CD14-positive monocyte (primary cell): ENCODE measurements at places on chromosomes 11 and 22.

DNA sequence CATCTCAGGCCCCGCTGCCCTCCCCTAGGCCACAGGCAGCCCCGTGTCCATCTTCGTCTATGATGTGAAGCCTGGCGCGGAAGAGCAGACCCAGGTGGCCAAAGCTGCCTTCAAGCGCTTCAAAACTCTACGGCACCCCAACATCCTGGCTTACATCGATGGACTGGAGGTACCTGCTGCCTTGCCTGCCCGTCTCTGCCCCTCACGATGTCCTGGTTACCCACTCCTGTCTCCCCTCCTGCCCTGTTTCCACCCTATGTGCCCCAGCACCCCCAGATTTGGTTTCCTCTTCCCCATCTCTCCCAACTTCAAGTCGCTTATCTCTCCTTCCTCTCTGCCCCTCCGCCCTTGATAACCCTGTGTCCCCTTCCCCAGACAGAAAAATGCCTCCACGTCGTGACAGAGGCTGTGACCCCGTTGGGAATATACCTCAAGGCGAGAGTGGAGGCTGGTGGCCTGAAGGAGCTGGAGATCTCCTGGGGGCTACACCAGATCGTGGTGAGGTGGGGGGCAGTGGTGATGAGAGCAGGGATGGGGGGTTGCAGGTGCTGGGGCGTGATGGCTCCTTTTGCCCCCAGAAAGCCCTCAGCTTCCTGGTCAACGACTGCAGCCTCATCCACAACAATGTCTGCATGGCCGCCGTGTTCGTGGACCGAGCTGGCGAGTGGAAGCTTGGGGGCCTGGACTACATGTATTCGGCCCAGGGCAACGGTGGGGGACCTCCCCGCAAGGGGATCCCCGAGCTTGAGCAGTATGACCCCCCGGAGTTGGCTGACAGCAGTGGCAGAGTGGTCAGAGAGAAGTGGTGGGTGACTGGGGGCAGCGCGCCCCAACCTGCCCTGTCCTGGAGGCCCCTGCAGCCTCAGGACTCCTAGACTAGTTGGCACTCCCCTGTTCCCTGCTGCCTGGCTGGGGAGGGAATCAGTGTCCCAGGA lies 930 bp downstream of the SCYL1 start:
- DNase-seq: no peak

GRCh38 chr22:22573047-22573889 lies 14.2 kb upstream of the PRAME start:
- no peak for DNase-seq

DNA sequence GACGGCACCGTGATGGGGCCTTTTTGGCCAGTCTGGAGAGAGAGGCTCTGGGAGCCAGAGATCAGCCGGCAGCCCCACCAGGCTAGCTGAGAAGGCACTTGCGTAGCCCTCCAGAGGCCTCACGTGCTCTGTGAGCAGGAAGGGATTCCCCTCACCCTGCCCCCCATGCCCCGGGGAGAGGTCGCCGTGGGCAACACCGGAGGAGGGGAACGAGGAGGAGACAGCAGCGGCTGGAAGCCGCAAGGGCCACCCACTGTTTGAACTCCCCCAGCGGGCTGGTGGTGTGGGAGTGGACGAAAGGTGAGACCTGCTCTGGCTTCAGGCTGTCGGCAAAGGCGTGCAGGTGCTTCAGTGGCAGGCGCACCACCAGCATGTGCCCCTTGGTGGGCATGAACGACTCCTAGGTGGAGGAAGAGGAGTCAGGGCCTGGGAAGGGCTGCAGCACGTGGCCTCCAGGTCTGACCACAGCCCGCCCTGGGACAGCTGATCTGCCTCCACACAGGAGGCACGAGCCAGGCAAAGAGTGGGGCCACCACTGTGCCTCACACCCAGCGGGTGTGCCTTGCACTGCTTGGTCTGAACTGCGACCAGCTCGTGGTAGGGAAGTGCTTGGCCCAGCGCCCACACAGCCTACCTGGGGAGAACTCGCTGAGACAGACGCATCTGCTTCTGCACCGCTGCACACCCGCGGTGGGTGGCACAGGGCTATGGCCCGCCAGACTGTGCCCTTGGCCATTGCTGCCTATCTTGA lies 99.9 kb downstream of the MED15 start:
- DNase-seq: no peak

- DNase-seq: peak; percentile 16
Measured at GRCh38 chr11:6321961-6322362, 1.7 kb upstream of the CAVIN3 start.

GRCh38 chr11:69393865-69394233 lies 87.6 kb upstream of the LINC01488 start:
- DNase-seq: no peak

DNA sequence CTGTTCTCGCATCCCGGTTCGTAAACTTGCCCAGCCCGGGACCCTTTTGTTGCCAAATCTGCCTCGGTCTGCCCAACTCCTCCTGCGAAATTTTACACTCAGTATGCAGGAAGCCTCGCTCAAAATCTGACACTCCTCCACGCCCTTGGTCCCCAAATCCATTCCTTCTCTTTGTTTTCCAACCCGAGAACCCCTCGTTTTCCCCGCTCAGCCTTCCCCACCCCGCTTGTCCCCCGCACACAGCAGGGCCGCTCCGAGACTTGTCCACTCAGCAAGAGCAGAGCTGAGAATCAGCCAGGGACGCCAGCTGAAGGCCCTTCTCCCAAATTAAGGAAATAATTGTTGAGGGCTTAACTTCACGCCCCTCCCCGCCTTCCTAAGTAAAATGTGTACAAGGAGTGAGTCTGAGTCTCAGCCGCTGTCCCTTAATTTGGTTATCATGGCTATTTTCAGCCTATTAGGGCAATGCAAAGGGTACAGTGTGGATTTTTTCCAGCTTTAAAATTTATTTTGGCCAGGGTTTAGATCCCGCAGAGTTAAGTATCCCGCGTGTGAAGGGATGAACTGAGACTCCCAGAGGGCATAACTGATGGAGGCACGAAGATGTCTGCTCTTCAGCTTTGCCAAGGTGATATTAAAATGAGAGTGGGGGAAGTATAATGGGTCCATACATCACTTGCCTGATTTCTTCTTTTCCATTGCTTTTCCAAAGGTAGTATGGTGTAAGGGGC lies 581 bp upstream of the FBXO3 start:
- DNase-seq: peak; percentile 16

DNA sequence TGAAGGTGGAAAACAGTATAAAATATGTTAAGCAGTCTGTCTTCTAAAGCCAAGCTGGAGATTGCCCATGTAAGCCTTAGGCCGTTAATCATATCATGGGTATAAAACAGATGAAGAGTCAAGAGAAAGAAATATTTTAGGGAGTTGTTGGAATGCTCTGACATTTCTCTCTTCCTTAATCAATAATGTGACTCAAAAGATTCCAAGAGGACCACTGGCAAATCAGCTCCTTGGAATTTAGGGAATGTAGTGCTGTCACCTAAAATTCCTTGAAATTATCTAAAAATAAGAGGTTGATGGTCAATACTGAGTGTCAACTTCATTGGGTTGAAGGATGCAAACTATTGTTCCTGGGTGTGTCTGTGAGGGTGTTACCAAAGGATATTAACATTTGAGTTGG lies 525.9 kb downstream of the KCNA4 start:
- no peak for DNase-seq

DNA sequence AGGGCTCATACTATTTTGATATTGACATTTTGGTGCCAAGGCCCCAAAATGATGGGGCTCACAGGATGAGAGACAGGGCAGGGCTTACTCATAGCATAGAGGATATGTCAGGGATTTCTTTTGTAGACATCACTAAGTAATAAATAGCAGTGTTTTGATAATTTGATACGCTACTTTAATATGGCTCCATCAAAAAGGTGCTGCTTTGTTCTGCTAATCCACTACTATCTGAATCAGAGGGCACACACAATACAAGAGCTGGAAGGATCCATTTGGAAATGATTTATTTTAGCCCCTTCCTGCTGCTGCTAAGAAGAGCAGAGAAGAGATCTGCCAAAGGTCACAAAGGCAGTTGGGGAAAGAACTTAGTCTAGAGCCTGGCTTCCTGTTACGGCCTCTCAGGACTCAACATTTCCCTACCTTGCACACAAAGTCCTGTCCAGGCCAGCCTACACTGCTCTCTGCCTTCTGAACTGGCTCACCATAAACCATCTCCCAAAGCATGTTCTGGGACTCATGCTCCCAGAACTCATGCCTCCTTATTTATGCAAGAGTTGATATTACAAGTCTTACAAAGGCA lies 261.3 kb upstream of the ARHGAP20 start:
- DNase-seq: no peak

GRCh38 chr11:10394229-10395101 lies 60.6 kb upstream of the AMPD3 start:
- DNase-seq: no peak

DNA sequence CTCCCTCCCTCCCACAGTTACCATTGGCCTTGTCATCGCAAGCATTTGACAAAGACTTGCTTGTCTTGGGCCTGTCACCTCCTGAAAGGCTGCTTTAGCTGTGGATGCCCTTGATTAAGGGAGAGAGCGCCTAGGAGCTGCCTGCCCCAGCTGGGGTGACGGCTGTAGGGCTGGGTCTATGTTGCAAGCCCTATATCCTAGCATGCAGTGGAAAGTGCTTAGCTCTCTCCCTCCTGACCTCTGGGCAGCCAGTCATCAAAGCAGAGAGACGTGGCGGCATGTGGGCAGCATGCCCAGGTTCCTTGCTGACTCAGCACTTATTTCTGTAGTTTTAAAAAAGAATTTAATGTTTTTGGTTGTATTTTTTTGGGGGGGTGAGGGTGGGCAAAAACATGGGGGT lies 75.9 kb downstream of the BARX2 start:
- DNase-seq: no peak

- DNase-seq: no peak
Measured at GRCh38 chr22:28024422-28024888, 105.4 kb upstream of the PITPNB start.

- DNase-seq: no peak
Measured at GRCh38 chr11:112400476-112401014, 139.9 kb upstream of the PLET1 start.

GRCh38 chr11:116176484-116177005 lies 596.2 kb downstream of the BUD13 start:
- DNase-seq: no peak

DNA sequence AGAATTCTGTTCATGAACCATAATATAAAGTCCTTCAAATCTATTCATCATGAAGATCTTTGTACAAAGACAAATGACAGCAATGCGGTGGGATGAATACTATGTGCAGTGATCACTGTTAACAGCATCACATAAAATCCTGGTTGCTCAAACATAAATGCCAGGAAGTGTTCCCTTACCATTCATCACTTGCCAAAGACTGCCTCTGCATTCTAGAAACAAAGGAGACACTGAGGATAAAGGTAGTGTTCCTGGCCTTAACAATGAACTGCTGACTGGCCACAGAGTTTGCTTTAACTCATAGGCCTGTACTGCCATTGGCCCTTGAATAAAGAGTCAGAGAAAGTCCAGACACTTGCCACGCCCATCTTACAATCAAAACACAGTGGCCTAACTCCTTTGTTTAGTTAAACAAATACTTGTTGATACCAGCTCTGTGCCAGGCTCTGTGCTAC lies 29.5 kb downstream of the C2CD3 start:
- DNase-seq: no peak

- DNase-seq: no peak
Measured at GRCh38 chr22:50547263-50547985, 1.7 kb downstream of the KLHDC7B start.

DNA sequence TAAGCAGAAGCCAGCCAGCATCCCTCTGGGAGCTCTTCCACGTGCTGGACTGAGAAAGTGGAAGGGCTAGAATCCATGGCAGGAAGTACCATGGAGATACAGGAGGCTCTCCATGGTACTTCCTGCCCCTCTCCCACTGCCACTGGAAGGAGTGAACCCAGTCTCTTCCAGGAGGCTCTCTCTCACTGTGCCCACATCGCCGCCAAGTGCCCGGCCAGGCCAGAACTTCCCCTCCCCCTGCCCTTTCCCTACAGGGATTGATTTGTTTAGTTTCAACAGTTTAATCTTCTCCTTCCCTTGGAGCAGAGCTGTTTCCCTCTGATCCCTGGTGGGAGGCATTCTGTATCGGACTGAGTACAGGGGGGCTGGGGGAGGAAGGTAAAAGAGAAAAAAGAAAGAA lies 133.6 kb downstream of the DSCAML1 start:
- DNase-seq: no peak

- no peak for DNase-seq
Measured at GRCh38 chr11:48054994-48055291, 74.6 kb downstream of the PTPRJ start.

DNA sequence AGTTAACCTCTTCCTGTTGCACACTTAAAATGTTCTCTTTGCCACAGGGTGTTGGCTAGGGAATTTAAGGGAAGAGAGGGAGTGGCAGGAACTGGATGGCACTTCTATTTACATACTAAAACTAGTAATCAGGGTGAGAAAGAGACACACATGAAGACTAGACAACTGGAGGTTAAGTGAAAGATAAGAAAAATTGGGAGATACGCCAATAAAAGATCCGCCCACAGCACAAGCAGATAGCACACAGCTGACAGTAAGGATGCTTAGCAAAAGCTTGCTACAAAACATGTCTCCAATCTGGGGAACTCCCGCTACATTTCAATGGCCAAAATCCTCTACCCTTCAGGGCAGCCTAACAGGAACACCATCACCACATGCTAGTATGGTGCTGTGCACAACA lies 12.8 kb downstream of the CPSF7 start:
- DNase-seq: no peak

GRCh38 chr11:16781936-16782919 lies 43.8 kb downstream of the C11orf58 start:
- no peak for DNase-seq

- DNase-seq: no peak
Measured at GRCh38 chr11:129167315-129167714, 24.8 kb downstream of the ARHGAP32 start.

DNA sequence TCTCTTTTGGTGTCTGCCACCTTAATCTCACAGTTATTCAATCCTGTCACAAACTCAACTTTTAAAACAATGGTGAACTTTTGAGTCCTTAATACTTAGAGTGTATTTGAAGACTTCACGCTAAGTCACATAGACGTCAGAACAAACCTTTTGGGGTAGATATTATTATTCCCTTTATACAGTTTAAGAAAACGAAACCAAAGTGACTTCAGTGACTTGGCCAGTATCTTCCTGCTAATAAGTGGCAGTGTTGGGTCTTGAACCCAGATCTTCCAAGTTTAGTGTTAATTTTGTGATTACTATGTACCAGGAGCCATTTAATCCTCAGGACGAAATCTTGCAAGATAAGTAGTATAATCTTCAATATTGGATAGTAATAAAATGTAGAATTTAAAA lies 691 bp downstream of the CEP295 start:
- DNase-seq: no peak

DNA sequence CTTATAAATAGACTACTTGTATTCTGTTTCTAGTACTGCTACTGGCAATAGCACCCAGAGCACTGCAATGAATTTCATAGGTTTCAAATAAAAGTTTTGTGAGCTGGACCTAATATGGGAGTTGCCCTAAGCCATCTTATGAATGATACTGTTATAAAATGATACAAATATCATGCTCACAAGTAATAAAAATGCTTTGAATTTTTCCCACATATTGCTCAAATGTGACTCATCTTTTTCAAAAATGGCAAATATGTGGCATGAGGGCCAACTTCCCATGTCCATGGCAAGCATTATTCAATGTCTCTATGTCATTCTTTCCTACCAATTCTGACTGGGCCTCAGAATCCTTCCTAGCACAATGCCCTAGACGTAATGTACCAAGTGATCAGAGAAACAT lies 137.6 kb downstream of the TRPC6 start:
- no peak for DNase-seq
